ENCODE measurements at places on chromosomes 1 and 21.

GRCh38 chr1:9269078-9269501 lies 23.6 kb upstream of the SPSB1 start:
- DNase-seq = no peak

GRCh38 chr21:27734146-27734545 lies 767.3 kb upstream of the ADAMTS5 start:
- no peak for DNase-seq

DNA sequence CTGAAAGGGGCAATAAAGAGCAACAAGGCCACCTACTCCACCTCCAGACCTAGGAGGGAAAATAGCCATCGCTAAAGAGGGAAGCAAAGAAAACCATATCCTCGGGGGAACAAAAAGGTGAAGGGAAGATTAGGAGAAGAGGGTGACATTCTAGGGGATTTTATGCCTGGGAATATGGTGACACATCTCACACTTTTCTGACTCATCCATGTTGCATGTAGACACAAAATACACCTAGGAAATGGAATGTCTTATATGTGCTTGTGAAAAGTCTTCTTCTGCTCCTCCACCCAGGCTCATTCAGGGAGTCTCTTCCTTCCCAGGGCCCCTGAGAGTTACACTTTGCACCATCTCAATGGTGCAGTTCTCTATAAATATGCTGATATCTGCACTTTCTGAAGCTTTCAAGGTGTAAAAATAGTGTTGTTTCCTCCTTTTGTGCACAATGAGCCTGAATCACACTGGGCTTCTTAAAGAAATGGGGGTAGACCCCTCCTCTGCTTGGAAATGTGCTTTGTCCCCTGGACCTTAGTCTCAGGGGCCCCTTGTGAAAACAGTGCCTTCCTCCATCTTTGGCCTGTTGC lies 195.9 kb downstream of the CYYR1 start:
- no peak for DNase-seq

DNA sequence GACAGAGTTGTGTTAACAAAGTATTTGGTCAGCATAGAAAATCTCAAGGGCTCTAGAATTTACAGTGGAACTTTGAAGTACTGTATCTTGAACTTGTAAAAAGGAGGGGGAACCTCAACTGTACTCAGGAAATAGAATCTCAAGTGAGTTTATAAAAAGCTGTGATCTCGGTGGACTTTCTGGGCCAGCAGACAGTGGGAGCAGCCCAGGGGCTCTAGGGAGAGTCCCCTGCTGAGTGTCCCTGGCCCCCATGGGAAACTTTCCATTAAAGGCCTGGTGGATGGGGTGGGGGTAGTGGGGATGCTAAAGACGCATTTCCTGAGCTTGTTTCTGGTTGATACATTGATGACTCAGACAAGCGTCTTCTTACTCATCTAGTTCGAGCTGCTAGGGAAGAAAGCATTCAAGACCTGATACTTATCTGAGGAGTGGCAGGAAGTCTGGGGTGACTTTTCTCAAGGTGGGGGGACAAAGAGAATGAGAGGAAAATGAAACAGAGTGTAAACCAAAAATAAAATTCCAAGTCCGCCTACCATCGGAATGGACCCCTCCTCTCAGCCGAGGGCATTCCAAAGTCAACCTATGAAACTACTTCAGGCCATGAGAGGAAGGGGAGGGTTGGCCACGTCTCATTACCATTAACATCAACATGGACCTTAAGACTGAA lies 65.5 kb downstream of the NID1 start:
- no peak for DNase-seq

GRCh38 chr1:156712626-156713025 lies 7.2 kb upstream of the CRABP2 start:
- no peak for DNase-seq

GRCh38 chr1:94284476-94284875 lies 47.1 kb upstream of the ARHGAP29 start:
- DNase-seq = no peak

DNA sequence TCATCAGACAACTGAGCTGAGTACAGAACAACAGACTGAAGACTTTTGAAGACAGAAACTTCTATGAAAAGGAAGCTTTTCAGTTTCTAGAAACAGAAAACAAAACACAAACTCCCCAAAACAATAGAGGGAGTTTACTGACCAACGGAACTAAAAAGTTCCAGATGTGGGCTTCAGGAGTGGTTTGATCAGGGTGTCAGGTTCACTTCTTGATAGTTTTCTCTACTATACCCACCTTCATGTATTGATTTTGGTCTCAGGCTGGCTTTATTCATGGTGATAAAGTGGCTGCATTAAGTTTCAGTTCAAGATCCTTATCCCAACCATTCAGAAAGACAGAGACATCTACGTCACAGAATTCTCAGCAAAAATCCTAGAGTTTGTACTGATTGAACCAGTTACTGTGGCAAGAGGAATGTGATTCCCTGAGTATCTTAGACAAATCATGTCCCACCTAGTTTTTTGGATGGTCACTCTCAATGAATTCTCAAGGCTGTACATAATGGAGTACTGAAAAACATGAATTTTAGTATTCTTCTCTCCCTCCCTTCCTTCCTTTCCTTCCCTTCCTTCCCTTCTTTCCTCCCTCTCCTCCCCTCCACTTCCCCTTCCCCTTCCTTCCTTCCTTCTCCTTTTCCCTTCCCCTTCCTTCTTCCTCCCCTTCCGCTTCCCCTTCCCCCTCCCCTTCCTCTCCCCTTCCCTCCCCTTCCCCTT lies 680.5 kb downstream of the PTPRU start:
- DNase-seq = no peak

- DNase-seq = no peak
Observed at GRCh38 chr1:178578541-178578940, 65.6 kb downstream of the TEX35 start.

DNA sequence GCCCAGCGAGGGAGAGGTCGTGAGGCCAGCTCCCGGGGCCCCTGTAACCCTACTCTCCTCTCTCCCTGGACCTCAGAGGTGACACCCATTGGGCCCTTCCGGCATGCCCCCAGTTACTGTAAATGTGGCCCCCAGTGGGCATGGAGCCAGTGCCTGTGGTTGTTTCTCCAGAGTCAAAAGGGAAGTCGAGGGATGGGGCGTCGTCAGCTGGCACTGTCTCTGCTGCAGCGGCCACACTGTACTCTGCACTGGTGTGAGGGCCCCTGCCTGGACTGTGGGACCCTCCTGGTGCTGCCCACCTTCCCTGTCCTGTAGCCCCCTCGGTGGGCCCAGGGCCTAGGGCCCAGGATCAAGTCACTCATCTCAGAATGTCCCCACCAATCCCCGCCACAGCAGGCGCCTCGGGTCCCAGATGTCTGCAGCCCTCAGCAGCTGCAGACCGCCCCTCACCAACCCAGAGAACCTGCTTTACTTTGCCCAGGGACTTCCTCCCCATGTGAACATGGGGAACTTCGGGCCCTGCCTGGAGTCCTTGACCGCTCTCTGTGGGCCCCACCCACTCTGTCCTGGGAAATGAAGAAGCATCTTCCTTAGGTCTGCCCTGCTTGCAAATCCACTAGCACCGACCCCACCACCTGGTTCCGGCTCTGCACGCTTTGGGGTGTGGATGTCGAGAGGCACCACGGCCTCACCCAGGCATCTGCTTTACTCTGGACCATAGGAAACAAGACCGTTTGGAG lies 23.7 kb upstream of the TNFRSF1B start:
- DNase-seq = no peak

- DNase-seq = no peak
Observed at GRCh38 chr1:208233546-208233945, 10.6 kb downstream of the PLXNA2 start.

DNA sequence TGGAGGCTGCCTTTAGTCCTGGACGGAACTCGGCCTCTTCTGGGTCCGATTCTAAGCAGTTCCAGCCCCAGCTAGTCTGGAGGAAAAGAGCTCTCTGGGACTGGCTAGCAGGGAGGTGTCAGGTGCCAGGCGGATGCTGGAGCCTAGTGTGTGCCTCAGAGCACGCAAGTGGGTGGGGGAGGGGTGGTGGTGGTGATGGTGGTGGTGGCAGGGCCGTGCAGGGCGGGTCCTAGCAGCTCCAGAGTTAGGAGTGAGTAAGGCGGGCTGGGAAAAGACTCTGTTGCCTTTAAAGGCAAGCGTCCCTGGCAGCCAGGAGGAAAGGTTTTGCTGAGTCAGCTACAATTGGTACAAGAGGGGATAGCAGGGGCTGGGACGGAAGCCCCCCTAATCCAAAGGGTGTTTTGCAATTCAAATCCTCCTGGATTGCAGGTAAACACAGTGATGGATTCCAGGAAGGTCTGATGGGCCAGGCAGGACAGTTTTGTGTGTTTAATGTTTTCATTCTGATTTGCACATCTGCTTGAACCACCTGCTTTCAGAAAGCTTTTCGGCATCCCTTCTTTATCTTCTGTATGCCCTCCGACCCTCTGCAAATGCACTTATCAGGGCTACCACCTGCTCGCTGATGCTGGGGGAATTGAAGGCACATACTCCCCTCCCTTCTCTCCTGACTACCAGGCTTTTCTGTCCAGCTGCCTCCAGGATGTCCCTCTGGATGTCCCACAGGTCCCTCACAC lies 4.1 kb upstream of the SLC2A1 start:
- no peak for DNase-seq

GRCh38 chr1:25933479-25934365 lies 27.5 kb upstream of the STMN1 start:
- DNase-seq = no peak

GRCh38 chr1:158049853-158050252 lies 56.4 kb downstream of the KIRREL1 start:
- DNase-seq = no peak
